Activated CD4-positive, alpha-beta T cell treated with anti-CD3 and anti-CD28 coated beads, Interleukin-2, amount 10 ng/mL, durations not matched to agents 24 days and 14 days (primary cell): ENCODE measurements at places on chromosomes 4 and X. TPM values are rescaled to one million over a fixed set of nuclear protein-coding genes. Genes with fewer than 3 reads are reported as not detected.
A peak's percentile ranks its signal among the peaks of the same experiment; 100 is the strongest.

- DNase-seq, result no peak
Measured at GRCh38 chr4:38073596-38074234, 113.5 kb downstream of the PTTG2 start.

Gene FOXR2
- total RNA-seq, result not detected in 2 replicates

DNA sequence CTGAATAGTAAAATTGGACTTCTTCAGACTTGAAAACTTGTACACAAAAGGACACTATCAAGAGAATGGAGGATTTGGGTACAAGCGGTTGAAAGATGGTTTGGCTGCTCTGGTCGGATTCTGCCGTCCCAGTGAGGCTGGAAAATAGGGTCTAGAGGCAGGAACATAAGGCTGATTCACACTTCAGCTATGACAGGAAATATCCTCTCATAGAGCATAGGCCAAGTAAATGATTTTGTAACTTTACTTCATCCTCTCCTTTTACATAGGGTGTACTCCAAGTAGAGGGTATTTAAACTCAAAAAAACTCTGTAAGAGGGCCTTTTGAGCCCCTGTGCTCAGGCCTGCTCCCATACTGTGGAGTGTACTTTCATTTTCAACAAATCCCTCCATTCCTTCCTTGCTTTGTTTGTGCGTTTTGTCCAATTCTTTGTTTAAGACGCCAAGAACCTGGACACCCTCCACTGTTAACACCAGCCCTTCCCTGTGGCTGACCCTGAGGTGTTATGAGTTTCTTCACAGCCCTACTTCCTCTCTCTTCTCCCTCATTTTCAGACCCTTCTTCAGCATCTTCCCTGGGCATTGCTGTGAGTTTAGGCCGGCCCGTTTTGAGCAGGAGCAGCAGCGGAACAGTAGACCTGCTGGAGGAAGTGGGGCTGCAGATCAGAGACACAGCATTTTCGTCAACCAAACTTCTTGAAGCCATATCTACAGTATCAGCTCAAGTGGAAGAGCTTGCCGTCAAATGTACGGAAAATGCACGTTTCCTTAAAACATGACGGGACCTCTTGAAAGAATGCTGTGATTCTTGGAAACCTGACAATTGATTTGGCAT, 7.2 kb downstream of the PGAM4 start:
- peak; percentile 69 for DNase-seq

Gene TSPAN7
- total RNA-seq, result 0.19 TPM in 1 of 2 replicates, not detected in the other

Gene MOB1B
- total RNA-seq, result 23.1 and 24.1 TPM in 2 replicates

GRCh38 chrX:16145656-16146055, 21.6 kb upstream of the MAGEB17 start:
- DNase-seq, result no peak

- no peak for DNase-seq
Measured at GRCh38 chr4:17097362-17097761, 198.9 kb upstream of the LDB2 start.

GRCh38 chr4:168388890-168389289, 70.3 kb upstream of the DDX60 start:
- no peak for DNase-seq

- no peak for DNase-seq
Measured at GRCh38 chr4:76800902-76801301, 97.0 kb downstream of the SOWAHB start.

Gene MAGEA12
- not detected in 2 replicates for total RNA-seq

DNA sequence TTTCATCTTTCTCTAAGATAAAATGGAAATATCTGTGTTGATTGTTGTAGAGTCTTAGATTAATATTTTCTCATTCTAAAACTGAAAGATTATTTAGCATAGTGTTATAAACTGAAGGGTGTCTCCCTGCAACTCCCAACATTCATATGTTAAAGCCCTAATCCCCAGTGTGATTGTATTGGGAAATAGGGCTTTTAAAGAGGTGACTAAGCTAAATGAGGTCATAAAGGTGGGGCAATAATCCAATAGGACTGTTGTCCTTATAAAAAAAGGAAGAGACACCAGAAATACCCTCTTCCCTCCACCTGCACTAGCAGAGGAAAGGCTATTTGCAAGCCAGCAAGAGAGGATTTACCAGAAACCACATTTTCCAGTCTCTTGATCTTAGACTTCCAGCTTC, 1626.4 kb downstream of the C4orf33 start:
- no peak for DNase-seq

Gene HMX1
- not detected in 2 replicates for total RNA-seq

- no peak for DNase-seq
Measured at GRCh38 chrX:18415386-18415785, 10.0 kb upstream of the CDKL5 start.

GRCh38 chrX:71619193-71619592, 882 bp upstream of the CXCR3 start:
- DNase-seq, result peak; percentile 81

DNA sequence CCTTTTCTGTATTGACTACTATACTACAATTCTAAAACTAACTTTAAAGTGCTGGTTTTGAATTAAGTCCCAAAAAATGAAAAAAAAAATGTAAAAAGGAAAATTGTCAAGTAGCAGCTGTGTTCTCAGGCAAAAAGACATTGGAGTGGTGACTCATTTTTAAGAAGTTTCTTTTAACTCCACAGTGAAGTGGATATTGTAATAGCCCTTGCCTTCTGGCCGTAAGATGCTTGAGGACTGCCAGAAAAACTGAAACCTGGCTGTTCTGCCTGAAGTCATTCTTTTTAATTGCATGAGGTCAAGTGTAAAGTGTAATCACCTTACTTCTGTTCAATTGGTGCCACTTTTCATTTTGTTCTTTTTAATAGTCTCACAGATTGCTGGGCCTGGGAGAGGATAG, 28.9 kb downstream of the SPANXD start:
- DNase-seq, result no peak

DNA sequence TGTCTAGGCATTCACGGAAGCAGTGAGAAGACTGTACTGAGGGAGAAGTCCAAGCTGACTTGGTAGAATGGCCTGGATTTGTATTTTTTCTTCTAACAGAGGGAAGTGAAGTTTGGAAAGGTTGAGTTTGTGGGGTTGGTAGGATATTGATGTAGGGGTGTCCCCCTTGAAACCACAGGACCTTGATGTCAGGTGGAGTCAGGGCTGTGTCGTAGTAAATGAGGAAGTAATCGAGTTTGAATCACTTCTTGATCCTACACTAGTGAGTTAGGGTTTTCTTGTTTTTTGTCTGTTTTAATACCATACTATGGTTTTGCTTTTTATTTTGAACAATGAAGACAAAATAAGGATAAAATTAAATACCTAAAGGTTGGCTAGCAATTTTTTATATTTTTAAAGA, 30.1 kb upstream of the ANAPC4 start:
- no peak for DNase-seq

DNA sequence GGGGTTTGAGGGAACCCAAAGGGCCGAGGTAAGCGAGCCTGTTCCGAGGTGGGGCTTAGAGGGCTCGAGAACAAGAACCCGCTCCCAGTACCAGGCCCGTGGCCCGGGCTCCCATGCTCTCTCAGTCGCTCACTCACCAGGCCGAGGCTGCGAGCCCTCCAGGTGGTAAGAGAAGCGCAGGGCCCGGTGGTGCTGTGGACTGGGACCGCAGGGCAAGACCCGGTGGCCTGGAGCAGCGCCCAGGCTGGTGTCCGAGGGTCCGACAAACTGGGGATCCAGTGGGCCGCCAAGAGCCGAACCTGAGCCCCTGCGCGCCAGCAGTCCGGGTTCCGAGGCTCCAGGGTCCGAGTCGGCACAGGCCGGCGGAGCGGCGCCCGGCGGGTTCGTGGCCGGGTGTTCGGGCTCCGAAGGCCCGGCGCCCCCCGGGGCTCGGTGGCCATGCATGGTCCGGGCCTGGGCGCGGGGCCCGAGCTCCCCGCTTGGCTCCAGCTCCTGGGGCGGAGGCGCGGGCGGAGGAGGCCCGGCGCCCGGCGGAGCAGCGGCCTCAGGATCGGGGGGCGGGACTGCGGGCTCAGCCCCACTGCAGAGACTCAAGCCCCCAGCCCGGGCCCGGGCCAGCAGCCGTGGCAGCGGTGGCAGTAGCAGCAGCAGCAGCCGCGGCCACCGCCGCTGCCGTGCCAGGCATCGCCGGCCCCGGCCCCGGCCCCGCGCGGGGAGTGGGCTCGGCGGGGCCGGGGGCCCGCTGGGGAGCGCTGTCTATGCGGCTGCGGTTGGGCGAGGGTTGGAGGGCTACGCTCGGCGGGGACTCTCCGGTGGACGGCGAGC, 833 bp downstream of the FGD1 start:
- DNase-seq, result no peak

GRCh38 chrX:53039236-53039635, 9.4 kb upstream of the GPR173 start:
- DNase-seq, result no peak

Gene FAT1
- total RNA-seq, result 0.07 and 0.28 TPM in 2 replicates

DNA sequence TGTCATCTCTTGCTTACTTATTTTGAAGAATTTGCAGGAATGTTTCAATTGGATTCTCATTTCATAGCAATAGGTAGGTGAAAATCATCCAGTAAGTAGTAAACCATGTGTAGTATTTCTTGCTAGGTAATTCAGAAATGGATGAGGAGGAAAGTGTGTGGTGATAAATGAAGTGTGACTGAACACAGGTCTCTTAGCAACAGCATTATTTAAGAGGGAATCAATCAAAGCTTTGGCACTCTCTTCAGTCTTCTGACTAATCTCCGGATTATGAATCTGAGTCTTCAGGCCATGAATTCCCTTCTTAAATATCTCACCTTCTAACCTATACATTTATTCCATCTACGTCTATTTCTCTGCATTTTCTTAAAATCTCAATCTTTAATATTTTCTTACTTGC, 55.8 kb upstream of the ARHGAP24 start:
- DNase-seq, result no peak

GRCh38 chrX:40240844-40241243, 143.1 kb upstream of the BCOR start:
- no peak for DNase-seq
